Stimulated activated CD8-positive, alpha-beta memory T cell treated with anti-CD3 and anti-CD28 coated beads, Interleukin-15, amount 100 ng/mL, for 4 hours (primary cell): ENCODE measurements at places on chromosomes 3 and 15.

GRCh38 chr3:122100591-122101463 lies 45.7 kb downstream of the CD86 start:
- no peak for DNase-seq

DNA sequence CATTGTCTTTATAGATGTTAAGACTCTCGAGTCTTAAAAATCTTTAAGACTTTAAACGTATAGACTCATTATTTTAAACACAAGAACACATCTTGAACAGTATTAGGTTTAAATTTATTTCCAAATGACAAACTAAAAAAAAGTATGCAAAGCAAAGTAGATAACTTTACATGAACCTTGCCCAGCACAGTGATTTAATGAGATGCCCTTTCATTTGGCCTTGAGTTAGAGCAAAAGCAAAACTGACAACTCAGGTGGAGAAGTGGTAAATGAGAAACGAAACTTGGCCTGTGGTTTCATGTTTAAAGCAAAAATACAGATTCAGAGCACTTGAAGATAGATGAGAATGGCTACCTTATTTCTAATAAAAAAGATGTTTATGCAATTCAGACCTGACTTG lies 8.6 kb downstream of the GPR15 start:
- no peak for DNase-seq

DNA sequence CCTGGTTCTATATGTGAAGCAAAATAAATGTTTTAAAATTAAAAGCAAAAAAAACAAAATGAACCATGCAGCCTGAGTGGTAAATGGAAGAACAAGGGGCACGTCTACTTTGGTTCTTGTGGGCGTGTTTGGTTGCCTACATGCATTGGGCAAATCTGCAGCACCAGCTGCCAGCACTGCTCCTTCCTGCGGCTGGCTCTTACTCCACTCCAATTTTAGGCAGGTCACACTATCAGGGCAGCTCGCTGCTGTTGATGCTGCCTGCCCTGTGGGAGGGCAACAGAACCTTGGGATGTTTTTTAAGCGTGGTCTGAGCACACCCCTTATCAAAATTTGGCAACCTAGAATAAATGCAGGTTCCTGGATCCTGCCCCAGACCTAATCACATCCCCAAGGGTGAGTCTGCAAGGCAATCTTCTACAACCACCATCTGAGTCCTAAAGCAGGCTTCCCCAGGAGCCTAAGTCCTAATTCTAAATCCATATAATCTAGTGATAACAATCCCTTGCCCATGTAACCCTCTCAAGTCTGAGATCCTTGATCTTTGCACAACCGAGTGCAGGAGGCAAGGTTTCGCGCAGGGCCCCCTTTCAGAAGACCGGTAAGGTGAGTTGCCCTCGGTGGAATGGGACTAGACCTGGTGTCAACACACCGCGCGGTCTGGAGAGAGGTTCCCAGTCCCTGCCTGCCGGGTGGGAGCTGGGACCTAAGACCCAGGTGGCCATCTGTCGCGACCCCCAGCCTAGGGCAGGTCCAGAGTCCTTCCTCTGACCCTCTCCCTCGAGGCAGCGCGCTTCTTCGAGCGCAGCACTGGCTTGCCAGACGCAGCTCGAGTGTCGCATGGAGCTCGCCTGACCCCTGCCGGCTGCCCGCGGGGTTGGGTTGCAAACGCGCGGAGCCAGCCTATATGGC lies 15.9 kb downstream of the IVD start:
- DNase-seq = peak; percentile 39

- DNase-seq = no peak
Observed at GRCh38 chr3:196198081-196198675, 13.0 kb downstream of the ZDHHC19 start.

- no peak for DNase-seq
Observed at GRCh38 chr3:48426401-48426909, 3.4 kb downstream of the PLXNB1 start.

DNA sequence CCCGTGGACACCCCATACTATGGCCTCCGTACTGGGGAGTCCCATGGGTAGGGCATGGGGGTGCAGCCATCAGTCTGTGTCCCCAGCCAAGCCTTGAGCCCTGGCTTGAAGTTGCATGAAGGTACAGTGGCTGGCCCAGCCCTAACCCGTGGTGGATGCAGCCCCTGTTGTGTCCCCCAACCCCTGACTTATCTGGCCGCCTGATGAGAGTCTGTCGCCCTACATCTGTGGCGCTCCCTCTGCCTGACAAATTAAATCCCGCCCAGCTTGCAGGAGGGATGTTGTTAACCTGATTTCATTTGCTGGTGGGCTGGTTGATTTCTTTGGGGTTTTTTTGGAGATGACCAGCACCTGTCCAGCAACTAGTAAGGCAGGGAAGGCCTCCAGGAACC lies 186.1 kb downstream of the APBA2 start:
- DNase-seq = no peak

- DNase-seq = no peak
Observed at GRCh38 chr15:57694279-57694678, 12.2 kb upstream of the POLR2M start.

GRCh38 chr15:61794276-61794675 lies 266.0 kb downstream of the VPS13C start:
- DNase-seq = no peak

DNA sequence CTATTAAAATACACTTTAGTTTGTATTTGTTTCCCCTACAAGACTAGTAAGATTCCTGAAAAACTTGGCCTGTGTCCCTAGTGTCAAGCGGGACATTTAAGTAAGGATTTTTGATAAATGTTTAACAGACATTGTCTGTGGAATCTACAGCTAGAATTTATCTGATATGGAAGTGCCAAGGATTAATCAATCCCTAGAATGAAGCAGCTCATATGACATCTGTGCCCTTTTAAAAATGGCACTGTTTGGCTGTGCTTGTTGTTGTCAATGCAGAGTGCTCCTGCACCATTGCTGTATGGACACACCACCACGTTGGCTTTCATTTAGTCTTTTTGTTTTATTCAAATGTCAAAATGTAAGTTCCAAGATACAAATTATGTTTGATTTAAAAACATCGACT lies 14.3 kb upstream of the PDCD7 start:
- DNase-seq = no peak

DNA sequence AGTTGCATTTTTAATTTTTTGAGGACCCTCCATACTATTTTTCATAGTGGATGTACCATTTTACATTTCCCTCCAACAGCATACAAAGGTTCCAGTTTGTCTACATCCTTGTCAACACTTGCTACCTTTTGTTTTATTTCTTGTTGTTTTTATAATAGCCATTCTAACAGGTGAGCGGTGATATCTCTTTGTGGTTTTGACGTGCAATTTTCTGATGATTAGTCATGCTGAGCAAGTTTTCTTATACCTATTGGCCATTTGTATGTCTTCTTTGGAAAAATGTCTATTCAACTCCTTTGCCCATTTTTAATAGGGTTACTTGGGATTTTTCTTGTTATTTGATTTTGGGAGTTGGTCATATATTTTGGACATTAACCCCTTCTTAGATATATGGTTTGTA lies 187.0 kb downstream of the CDIN1 start:
- no peak for DNase-seq

DNA sequence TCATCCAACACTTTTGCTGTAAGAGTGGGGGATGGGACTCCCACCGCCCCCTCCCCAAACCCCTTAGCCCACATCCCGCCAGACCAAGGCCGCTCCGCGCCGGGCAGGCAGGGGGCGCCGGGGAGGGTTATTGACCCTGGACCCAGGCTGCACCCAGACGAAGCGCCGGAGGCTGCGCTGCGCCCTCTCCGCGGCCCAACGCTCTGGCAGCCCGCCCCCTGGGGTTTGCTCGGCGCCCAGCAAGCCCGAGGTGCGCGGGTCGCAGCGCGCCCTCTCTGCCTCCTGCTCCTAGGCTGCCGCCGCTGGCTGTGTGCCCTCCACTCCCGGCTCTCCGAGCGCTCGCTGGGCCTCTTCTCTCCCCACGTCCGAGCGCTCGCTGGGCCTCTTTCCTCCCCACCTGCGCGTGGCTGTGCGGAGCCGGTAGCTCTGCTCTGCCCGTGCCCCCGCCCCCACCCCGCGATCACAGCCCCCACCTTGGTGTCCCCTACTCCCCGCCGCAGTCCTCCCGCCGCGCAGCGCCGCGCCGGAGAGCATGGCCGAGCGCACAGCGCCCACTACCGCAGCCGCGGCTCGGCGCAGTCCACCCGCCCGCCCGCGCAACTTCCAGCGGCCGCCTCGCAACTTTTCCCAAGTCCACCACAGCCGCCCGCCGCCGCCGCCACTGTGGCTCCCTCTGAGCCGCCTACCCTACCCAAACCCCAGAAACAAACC lies 1.2 kb downstream of the MECOM start:
- DNase-seq = no peak
